ENCODE measurements at places on chromosomes 1 and 21.

DNA sequence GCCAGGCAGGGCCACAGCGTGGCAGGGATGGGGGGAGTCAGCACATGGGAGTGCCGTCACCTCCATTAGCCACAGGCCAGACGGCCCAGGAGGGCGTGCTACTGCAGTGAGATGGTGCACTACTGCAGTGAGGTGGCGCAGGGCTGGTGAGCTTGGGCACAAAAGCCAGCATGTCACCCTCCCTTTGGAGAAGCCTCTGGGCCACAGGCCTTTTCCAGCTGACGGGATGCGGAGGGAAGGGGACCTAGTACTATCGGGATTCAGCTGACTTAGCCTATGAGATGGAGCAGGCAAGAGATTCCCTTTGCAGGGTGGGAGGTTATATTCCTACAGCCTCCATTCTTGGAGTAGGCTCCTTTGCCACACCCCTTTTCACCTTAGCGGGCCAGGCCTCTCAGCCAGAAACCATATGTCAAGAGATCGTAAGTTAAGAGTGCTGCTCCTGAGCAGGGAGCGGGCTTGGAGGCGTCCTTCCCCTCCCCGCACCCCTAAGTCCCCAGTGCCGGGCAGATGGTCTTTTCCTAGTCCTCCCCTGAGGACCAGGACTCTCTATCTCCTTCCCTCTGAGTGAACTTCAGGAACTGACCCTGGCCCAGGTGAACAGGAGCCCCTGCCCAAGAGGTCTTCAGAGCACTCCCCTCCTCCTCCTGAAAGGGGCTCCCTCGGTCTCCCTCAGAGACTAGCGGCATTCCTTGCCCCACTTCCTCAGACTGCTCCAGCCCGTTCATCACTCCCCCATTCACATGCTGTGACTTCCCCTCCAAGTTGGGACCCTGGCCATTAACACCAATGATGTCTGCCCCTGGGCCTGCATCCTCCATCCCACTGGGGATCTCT is 8.2 kb downstream of the NES start:
- DNase-seq, result no peak

DNA sequence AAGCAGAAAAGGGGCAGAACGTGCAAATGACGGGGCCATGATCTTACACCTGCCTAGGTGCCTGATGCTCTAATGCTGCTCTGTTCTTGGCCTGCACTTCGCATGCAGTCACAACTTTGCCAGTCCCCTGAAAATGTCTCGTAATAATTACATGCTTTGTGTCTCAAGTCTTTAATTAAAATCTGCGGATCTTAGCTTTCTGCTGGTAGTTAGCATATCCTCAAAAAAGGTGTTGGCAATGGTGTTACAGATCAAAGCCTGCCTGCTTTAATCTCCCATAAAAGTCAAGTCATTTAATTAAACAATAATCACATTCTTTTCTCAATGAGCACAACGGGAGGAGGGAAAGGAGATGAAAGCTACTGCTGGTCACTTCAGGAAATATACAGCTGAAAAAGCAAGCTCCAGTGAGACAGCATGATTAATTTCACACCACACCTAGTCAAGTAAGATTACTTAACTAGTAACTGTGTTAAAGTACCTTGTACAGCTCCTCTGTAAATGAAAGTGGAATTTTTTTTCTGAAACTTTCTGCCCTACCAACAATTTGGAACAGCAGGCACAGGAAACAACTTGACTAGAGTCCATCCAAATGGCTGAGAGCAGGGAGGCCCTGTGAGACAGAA is 45.8 kb downstream of the STX6 start:
- no peak for DNase-seq

GRCh38 chr21:45465105-45465504 is 60.1 kb downstream of the COL18A1 start:
- DNase-seq, result no peak

DNA sequence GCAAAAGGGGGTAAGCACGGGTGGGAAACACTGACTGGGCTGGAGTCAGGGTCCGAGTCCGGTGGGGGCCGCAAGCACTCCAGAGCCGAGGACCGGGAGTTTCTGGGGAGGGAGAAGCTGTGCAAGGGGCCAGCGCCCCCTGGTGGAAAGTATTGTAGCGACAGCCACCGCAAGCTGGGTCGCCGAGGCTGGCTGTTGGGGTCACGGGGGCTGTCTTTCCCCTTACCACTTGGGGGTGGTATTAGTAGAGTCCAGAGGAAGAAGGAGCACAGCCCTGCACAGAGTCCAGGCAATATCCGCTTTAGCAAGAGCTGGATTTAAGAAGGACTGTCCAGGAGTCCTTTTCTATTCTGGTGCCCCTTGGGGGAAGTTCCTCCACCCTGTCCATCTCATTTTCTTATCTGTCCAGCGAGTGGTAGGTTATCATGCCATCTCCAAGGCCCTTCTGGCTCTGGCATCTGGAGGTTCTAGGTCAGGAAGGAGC is 17.9 kb upstream of the ETV3 start:
- DNase-seq, result no peak

GRCh38 chr1:228083871-228084278 is 1.4 kb downstream of the ARF1 start:
- no peak for DNase-seq

GRCh38 chr1:9960011-9960410 is 16.7 kb downstream of the NMNAT1 start:
- no peak for DNase-seq

DNA sequence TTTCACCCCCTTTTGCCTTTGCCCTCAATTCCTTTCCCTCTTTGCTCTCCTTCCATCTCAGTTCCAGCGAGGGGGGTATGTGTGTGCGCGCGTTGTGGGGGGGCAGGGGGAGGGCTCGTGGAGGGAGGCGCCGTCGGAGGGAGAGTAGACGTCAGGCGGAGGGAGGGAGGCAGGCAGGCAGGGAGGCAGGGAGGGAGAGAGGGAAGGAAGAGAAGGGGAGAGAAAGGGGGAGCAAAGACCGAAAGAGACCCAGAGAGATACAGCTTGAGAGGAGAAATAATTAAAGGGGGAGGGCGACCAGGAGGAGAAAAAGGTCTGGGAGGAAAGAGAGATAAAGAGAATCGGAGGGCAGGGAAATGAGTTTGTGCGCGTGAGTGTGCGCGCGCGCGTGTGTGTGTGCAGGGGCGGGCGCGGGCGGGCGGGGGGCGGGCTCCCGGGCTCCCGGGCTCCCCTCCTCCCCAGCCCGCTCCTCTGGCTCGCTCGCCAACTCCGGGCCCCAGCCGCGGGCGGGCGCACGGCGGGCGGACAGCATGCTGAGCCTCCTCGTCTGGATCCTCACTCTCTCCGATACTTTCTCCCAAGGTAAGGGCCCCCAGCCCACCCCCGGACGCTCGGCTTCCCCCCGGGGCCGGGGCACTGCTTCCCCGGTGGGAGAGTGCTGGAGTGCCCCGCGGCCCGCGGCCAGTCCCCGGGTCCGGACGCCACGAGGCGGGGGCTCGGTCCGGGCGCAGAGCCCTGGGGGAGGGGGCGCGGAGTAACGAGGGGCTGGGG is at the start of gene KIRREL1:
Gene KIRREL1 (plus strand): TSS at position 499 of the 771 bp plus-strand sequence. CDS start 32 bp downstream, at position 531.
- no peak for DNase-seq

GRCh38 chr21:26055841-26056264 is 114.7 kb downstream of the APP start:
- no peak for DNase-seq

Data from brain pericyte (primary cell).